ENCODE measurements at places on chromosomes 6 and 20.

- no peak for DNase-seq
Observed at GRCh38 chr20:39752262-39752876, 790.2 kb downstream of the DHX35 start.

GRCh38 chr20:51469046-51469445 is 73.5 kb downstream of the NFATC2 start:
- DNase-seq = no peak

- DNase-seq = peak; percentile 27
Observed at GRCh38 chr6:135880066-135880972, 28.8 kb downstream of the PDE7B start.

DNA sequence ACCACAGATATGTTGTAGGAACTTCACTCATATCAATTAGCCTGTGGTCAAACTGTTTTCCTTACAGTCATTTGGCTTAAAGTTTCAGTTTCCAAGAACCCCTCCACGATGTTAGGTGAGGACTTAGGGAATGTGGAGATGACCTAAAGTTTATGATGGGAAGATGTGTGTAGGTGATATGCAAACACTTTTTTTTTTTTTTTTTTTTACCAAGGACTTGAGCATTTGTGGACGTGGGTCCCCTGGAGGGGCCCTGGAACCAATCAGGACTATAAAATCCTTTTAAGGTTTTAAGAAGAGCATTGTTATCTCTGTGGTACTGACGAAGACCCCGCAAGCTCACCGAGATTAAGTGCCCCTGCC is 478 bp upstream of the MTHFD1L start:
- no peak for DNase-seq

DNA sequence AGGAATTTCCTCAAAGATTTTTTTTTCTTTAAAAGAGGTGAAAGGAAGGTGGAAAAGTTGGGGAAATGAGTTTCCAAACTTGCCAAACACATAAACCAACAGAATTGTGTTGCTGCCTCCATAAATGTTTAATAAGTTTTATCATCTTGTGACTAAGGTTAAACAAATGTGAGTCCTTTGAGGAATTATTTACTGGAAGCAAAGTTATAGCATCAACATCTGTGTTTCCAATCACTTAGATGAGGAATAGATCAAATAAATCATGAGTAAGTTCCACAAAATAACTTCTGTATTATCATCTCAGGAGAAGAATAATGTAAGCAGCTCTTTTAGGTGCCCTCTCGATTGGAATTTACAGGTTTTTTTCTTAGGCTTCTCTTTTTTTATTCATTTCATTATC is 20.5 kb downstream of the TSHZ2 start:
- DNase-seq = no peak
